ENCODE measurements at places on chromosomes 5 and 9. TPM values are rescaled to one million over a fixed set of nuclear protein-coding genes. Genes with fewer than 3 reads are reported as not detected.
A peak's percentile ranks its signal among the peaks of the same experiment; 100 is the strongest.

DNA sequence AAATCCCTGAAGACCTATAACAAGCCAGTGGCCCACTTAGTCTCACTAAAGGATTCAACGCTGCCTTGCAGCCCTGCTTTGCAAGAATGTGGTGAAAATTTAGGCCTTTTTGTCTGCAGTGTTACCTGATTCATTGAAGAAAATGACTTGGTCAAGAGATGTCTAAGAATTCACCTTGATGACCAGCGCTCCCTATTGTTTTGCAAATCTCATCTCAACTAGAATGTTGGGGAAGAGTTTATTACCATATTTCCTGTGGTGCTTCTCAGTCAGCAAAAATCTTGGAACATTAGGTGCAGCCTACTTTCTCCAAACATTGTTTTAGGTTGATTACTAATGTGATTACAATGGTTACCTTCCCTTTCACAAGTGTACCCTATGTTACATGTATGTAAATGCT, 53.5 kb downstream of the PLK2 start:
- DNase-seq: no peak
- H3K36me3 ChIP-seq: no peaks in the 10 kb centered on the region
- no peaks in the 10 kb centered on the region for H3K27me3 ChIP-seq
- no peak overlapping the region for H3K27ac ChIP-seq

DNA sequence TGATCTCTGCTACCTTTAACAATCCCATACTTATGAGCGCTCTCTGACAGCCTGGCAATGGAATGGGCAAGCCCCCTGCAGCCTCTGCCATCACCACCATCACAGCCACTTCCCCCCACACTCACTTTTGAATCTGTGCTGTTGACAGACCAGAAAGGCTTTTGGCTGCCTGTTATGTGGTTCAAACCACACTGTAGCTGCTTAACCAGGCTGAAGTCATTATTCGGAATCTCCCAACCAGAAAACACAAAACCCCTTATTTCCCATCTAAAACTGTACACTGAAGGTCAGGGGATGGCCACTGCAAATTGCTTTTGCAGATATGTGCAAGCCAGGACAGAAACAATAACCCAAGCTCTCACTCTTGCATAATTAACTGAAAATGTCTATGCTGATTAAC, 35.8 kb downstream of the PTCH1 start:
- peaks cover 19% of the 10 kb centered on the region for H3K36me3 ChIP-seq
- no peaks in the 10 kb centered on the region for H3K4me1 ChIP-seq
- peak; percentile 33 for DNase-seq
- H3K27me3 ChIP-seq: no peaks in the 10 kb centered on the region

DNA sequence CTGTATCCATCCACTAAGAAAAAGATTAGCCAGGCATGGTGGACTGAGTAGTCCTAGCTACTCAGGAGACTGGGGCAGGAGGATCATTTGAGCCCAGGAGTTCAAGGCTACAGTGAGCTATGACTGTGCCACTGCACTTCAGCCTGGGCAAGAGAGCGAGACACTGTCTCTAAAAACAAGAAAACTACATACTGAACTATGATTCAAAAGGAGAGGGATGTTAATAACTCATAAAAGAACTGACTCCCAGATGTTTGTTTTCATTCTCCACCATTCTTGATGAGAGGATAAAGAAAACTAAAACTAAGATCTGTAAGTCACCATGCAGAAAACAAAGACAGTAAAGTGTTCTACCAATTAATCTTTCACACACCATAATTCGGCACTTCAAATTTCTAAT, 53.5 kb downstream of the AUH start:
- no peaks in the 10 kb centered on the region for H3K36me3 ChIP-seq
- no peaks in the 10 kb centered on the region for H3K27me3 ChIP-seq
- no peak overlapping the region for H3K27ac ChIP-seq
- no peak overlapping the region for H3K4me3 ChIP-seq
- H3K4me1 ChIP-seq: peaks cover 13% of the 10 kb centered on the region

GRCh38 chr9:94076557-94076956, 7.7 kb upstream of the PTPDC1 start:
- H3K36me3 ChIP-seq: no peaks in the 10 kb centered on the region
- no peak overlapping the region for H3K4me3 ChIP-seq
- no peak for DNase-seq

DNA sequence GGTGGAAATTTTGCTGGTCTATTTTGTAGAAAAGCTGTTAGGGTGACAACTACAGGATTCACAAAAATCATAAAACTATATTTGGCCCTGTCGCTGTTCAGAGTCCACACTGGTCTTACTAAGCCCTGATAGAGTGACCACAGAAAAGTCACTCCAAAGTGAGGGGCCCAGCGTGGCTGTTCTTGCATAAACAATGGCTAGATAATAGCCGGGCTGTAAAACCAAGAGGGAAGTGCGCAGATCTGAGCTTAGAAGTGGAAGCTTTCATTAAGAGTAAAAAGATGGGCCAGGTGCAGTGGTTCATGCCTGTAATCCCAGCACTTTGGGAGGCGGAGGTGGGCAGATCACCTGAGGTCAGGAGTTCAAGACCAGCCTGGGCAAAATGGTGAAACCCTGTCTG, 15.5 kb upstream of the CTSL start:
- H3K27me3 ChIP-seq: no peaks in the 10 kb centered on the region
- DNase-seq: no peak
- H3K4me1 ChIP-seq: peaks cover 15% of the 10 kb centered on the region
- no peak overlapping the region for H3K27ac ChIP-seq
- no peak overlapping the region for H3K4me3 ChIP-seq

- H3K27me3 ChIP-seq: no peaks in the 10 kb centered on the region
- no peak overlapping the region for H3K27ac ChIP-seq
- no peak for DNase-seq
- no peaks in the 10 kb centered on the region for H3K4me1 ChIP-seq
Measured at GRCh38 chr5:2110934-2111462, 228.3 kb upstream of the IRX4 start.

- H3K27me3 ChIP-seq: no peaks in the 10 kb centered on the region
- DNase-seq: peak; percentile 1
Measured at GRCh38 chr5:63401436-63402046, 560.7 kb downstream of the HTR1A start.

DNA sequence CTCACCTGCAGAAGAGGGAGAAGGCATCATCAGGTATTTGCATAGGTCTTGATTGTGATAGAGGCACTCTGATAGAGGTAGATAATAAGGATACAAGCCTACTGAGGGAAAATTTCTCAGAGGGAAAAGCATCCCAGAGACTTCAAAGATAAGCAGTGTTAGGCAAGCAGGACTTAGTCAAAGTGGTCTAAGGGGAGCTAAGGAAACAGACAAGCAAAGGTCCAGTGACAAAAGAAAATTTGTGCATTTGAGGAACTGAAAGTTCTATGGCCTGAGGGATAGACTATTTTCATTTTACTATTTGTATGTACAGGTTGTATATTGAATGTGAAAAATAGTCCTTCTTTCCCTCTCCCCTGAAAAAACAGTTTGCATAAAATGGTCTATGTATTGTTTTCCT, 27.4 kb downstream of the OXCT1 start:
- H3K27ac ChIP-seq: no peak overlapping the region
- H3K27me3 ChIP-seq: no peaks in the 10 kb centered on the region
- H3K4me3 ChIP-seq: no peak overlapping the region
- peaks cover 19% of the 10 kb centered on the region for H3K36me3 ChIP-seq
- peak; percentile 46 for DNase-seq

GRCh38 chr5:40945111-40945510, 35.8 kb downstream of the C7 start:
- H3K36me3 ChIP-seq: no peaks in the 10 kb centered on the region
- DNase-seq: no peak
- H3K27ac ChIP-seq: no peak overlapping the region
- no peaks in the 10 kb centered on the region for H3K27me3 ChIP-seq

DNA sequence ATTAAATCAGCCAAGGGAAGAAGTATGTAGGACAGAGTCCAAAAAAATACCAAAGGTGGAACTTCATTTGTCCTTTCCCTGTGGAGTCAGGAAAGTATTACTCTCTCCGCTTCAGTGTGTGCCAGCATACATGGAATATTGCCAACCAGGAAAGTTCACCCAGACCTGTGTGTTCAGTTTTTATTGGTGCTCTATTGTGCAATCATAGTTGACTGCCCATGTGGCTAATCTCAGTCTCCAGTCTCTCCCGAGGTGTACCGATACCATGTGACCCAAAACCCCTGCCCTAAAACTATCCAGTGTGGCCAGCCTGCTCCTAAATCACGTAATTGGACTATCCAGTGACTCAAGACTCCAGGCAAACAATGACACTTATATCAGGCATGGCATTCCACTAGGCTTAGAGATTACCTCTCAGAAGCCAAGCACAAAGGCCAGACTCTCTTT, 38.8 kb downstream of the NFX1 start:
- H3K27ac ChIP-seq: no peak overlapping the region
- H3K27me3 ChIP-seq: no peaks in the 10 kb centered on the region
- H3K36me3 ChIP-seq: peaks cover 22% of the 10 kb centered on the region
- H3K4me3 ChIP-seq: no peak overlapping the region

- no peak overlapping the region for H3K4me3 ChIP-seq
- peaks cover 23% of the 10 kb centered on the region for H3K36me3 ChIP-seq
- no peak for DNase-seq
- peaks cover 35% of the 10 kb centered on the region for H3K4me1 ChIP-seq
- no peak overlapping the region for H3K27ac ChIP-seq
Measured at GRCh38 chr5:172149073-172149472, 39.0 kb downstream of the STK10 start.

DNA sequence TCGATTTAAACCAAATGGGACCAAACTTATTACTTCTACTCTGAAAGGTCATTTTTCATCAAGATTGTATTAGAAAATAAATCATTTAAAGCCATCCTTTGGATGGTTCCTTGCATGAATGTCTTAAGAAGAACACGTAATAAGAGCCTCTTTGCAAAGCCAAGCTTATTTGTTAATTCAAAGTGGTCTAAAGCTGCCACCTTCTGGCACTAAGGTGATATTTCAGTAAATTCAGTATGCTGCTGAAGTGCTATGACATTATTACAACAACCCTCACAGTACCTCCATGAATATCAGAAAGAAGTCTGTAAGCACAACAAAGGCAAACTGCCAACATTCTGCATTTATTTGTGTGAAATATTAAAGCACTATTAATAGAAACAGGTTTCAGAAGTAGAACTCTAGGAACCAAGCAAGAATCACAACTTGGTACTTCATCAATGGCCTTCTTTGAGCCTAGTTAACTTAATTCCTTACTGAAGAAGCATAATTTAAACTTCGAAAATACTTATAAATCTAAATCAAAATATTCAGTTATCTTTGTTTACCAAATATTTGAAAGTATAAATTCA, 53.1 kb upstream of the TYRP1 start:
- H3K36me3 ChIP-seq: no peaks in the 10 kb centered on the region
- no peaks in the 10 kb centered on the region for H3K4me1 ChIP-seq
- DNase-seq: no peak
- no peaks in the 10 kb centered on the region for H3K27me3 ChIP-seq

DNA sequence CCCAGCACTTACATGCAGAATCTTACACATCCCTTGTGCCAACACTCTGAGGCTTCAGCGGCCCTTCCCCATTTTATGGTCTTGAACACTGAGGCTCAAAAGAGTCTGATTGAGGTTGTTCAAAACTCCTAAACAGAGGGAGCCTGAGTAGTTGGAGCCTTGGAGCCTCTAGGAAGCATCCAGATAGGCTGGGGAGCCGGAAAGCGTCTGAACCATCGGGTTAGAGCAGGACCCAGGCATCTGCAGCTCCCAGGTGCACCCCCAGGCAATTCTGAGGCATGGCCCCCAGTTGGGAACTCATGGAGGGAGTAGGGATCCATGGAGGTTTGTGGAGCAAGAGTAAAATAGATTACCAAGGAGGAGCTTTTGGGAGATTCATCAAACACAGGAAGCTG, 3.8 kb downstream of the OLFML2A start:
- H3K36me3 ChIP-seq: no peaks in the 10 kb centered on the region
- DNase-seq: no peak
- no peak overlapping the region for H3K27ac ChIP-seq
- H3K27me3 ChIP-seq: peaks cover 6% of the 10 kb centered on the region
- H3K4me3 ChIP-seq: no peak overlapping the region

- DNase-seq: peak; percentile 4
- H3K36me3 ChIP-seq: no peaks in the 10 kb centered on the region
- no peak overlapping the region for H3K4me3 ChIP-seq
- no peaks in the 10 kb centered on the region for H3K4me1 ChIP-seq
Measured at GRCh38 chr9:75053869-75054268, 25.8 kb upstream of the CARNMT1 start.

- H3K27ac ChIP-seq: peak within 1 kb of the TSS; percentile 96
- peak within 1 kb of the TSS; percentile 95 for H3K4me3 ChIP-seq
- H3K36me3 ChIP-seq: peaks cover 2% of the 10 kb centered on the region
- peak; percentile 32 for DNase-seq
- no peaks in the 10 kb centered on the region for H3K27me3 ChIP-seq
- H3K4me1 ChIP-seq: peaks cover 12% of the 10 kb centered on the region
Measured at GRCh38 chr9:137618105-137619067, at the start of gene EHMT1. Gene EHMT1 (plus strand): TSS chr9:137619005. CDS start chr9:137619029, 24 bp downstream.

GRCh38 chr5:39015743-39016586, 58.2 kb downstream of the RICTOR start:
- DNase-seq: no peak
- peaks cover 2% of the 10 kb centered on the region for H3K36me3 ChIP-seq
- H3K4me1 ChIP-seq: no peaks in the 10 kb centered on the region
- no peak overlapping the region for H3K27ac ChIP-seq
- no peak overlapping the region for H3K4me3 ChIP-seq

GRCh38 chr5:53434541-53434940, 45.9 kb upstream of the FST start:
- no peaks in the 10 kb centered on the region for H3K36me3 ChIP-seq
- no peak overlapping the region for H3K4me3 ChIP-seq
- H3K4me1 ChIP-seq: no peaks in the 10 kb centered on the region
- H3K27me3 ChIP-seq: no peaks in the 10 kb centered on the region

DNA sequence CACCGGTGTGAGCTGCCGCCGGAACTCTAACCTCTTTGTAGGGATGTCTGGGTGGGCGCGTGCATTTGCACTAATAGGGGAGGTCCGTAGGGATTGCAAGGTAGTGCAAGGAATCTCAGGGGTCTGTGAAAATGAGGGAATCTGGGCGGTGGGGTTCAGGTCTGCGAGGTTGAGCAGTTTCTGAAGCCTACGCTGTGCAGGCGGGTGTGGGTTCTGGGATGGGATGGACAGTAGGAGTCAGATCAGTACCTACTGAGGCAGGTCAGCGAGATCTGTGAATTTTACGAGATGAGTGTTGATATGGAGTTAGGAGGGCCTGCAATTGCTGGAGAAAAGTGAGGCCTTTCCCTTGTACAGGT, 856 bp upstream of the ATOSB start:
- H3K36me3 ChIP-seq: no peaks in the 10 kb centered on the region
- H3K27ac ChIP-seq: no peak overlapping the region
- H3K4me1 ChIP-seq: peaks cover 26% of the 10 kb centered on the region
- DNase-seq: no peak

The GABRB2 gene
- total RNA-seq: 0.56 TPM

The ANXA2R gene
- 5.2 TPM for total RNA-seq

The NTRK2 gene
- total RNA-seq: 0.59 TPM

The MARVELD2 gene
- total RNA-seq: 6.2 TPM

The BTNL3 gene
- not detected for total RNA-seq

The EDIL3 gene
- total RNA-seq: 0.32 TPM

The PROB1 gene
- total RNA-seq: 6.5 TPM

Data from GM12878 (cell line).